Activated T-helper 1 cell treated with Interleukin-2 at 50 U/mL for 16 hours (primary cell): ENCODE measurements at places on chromosomes 4 and X.

GRCh38 chr4:170423137-170423536 is 333.4 kb upstream of the AADAT start:
- DNase-seq = no peak

GRCh38 chr4:158936238-158936637 is 166.6 kb upstream of the RAPGEF2 start:
- DNase-seq = no peak

GRCh38 chr4:18366892-18367291 is 345.3 kb upstream of the LCORL start:
- DNase-seq = no peak

DNA sequence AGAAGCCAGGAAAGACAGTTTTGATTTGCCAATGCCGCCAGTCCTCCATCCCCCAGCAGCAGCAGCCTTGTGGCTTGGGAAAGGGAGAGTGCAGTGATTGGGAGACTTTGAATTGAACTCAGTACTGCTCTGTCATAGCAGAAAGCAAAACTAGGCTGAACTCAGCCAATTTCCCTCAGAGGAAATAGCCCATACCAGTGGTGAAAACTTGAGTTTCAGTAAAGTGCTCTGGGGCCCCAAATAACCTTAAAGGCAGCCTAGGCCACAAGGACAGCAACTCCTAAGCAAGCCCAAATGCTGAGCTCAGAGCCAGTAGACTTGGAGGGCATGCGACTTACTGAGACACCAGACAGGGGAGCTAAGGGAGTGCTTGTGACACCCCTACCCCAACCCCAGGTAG is 2.0 kb upstream of the PROM1 start:
- no peak for DNase-seq

DNA sequence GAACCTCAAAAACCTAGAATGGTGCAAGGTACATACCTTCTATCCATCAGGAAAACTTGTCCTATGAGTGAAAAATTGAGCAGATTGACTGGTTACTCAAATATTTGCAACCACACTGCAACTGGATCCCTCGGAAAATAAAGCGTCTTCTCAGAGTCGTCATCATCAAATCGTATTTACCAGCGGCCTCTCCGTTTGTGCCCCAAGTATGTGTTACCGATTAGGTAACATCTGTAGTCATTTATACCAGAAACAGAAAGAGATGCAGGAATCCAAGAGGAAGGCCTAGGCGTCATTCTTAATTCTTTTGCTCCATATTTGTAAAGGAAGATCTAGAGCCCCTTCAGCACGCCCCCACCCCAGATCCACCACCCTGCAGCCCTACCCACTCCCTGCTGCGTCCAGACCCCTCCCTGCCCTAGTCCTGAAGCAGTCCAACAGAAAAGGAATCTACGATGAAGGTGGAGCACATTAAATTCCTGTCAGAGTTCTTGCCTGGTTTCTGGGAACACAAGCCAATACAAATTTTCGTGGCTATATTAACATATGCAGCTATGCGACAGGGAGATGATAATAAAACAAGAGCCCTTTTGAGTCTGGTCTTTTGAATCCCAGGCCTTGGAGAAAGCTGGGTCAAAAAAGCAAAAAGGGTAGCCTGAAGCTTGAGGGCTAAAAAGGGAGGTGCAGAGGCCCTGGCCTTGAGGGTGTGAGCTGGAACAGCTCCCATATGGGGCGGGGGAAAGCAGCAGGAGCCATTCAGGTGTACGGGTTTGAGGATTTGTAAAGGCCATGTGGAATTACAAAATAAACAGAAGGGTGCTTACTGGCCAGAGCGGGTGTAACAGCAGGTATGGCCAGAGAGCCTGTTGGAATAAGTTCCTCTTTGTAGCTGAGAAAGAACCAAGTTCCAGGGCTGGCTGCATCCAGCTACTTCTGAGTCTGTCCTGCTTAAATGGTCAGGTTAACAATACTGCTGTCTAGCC is 77.0 kb downstream of the ZNF827 start:
- no peak for DNase-seq

DNA sequence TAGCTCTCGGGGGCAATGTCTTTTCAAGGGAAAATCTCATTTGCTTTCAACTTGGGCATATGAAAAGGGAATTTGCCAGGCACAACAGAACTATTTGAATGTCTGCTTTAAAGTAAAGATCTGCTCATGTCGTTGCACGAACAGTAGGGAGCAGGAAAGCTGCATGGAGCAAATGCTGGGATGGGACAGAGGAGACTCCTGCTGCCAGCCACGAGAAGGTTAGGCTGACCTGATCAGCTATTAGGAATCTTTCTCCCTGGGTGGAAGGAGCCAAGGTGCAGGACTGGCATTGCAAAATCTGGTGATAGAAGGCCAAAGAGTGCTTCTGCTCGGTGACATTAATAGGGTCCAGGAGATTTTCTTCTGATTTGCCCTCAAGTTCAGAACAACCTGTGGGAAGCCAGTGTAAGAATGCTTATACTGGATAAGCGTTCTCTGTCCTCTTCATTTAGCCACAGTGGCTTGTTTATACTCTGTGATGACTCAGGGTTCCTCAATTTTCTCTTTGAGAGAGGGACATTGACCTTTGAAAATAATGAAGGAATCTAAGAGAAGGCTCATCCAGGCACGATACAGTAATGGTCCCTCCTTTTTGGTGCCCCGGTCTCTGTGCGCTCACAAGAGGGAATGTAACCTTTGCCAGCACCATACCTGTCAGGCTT is 22.9 kb downstream of the FHL1 start:
- no peak for DNase-seq

GRCh38 chrX:63930140-63930539 is 145.1 kb upstream of the ARHGEF9 start:
- DNase-seq = no peak

DNA sequence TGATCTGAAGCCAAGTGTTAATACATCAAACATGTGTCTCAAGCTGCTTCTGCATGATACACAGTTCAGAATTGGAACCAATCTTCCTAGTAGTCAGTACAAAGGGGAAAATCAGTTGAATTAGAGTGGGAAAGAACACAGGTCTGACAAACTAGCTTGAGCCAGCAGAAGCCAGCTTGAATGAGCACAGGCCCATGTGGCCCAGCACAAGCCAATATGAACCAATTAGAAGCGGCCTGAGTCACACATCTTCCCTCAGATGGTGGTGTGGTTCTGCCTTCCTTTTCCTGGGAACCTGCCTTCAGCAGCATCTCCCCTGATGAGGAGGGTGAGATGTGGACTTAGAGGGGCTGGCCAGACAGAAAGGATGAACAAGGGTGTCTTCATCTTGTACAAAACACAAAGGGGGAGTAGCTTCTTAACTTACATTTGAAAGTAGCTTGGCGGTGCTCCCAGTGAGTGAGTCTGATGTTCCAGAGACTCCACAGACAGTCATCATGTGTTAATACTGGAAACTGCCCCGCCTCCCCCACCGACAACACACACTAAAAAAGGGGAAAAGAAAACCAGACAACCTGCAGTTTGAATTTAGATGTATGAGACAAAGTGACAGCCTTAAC is 72.0 kb downstream of the FRMPD4 start:
- DNase-seq = no peak

- no peak for DNase-seq
Observed at GRCh38 chr4:2095236-2096072, 36.3 kb downstream of the NAT8L start.

- DNase-seq = no peak
Observed at GRCh38 chrX:9298221-9298620, 166.6 kb upstream of the TBL1X start.

DNA sequence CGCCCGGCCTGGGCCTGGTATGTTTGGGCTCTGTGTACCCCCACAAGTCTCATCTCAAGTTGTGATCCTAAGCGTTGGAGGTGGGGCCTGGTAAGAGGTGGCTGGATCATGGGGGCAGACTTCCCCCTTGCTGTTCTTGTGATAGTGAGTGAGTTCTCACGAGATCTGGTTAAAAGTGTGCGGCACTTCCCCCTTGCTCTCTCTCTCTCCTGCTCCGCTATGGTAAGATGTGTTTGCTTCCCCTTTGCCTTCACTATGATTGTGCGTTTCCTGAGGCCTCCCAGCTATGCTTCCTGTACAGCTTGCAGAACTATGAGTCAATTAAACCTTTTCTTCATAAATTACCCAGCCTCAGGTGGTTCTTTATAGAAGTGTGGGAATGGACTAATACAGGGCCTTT is 53.0 kb downstream of the CHST7 start:
- DNase-seq = no peak

DNA sequence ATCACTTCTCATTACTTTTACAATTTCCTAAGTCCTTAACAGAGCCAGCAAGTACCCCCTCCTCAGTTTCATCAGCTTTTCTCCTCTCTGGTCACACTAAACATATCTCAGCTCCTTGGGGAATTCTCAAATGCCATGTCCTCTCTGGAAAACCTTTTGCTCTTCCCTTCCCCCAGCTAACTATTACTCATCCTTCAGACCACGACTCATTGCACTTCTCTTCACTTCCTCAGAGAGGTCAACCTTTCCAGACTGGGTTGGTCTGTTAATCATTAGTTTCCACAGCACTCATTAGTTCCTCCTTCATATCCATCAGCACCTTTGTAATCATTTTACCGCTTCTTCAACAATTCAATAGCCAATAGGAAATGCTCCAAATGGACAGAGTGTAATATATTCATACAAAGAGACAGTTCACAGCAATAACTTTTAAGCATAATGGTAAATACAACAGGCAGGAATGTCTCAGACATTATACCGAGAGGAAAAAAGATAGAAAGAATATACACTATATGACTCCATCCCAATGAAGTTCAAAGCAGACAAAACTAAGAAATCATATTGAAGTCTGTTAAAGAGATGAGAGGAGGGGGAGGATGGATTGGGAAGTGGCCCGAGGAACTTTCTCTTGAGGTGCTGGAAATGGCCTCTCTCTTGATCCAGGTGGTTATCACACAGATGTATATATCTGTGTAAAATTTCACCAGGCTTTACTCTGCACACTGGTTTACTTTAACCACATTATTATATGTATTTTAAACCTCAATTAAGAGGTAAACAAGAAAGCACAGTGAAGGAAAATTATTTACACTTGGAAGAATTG is 39.6 kb downstream of the DDX60L start:
- no peak for DNase-seq

- DNase-seq = no peak
Observed at GRCh38 chr4:761739-762138, 56.1 kb downstream of the PCGF3 start.

DNA sequence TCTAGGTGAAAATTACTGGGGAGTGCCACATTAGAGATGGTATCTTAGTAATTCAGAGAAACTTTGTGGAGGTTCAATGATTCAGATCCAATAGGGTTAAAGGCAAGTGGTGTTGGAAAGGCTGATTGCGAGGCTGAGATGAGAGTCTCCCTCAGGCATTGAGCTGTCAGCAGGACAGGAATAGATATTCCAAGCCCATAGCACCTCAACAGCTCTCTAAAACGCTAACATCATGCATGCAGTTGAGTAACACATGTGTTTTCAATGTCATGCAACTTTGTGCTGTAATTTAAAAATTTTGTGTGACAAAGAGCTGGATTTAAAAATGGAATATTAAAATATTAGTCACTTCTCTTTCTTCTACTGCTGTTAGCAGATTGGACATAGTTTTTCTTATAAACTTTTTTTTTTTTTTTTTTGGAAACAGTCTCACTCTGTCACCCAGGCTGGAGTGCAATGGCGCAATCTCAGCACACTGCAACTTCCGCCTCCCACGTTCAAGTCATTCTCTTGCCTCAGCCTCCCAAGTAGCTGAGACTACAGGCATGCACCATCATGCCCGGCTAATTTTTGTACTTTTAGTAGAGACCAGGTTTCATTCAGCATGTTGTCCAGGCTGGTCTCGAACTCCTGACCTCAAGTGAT is 173.5 kb upstream of the C1QTNF7 start:
- DNase-seq = no peak

DNA sequence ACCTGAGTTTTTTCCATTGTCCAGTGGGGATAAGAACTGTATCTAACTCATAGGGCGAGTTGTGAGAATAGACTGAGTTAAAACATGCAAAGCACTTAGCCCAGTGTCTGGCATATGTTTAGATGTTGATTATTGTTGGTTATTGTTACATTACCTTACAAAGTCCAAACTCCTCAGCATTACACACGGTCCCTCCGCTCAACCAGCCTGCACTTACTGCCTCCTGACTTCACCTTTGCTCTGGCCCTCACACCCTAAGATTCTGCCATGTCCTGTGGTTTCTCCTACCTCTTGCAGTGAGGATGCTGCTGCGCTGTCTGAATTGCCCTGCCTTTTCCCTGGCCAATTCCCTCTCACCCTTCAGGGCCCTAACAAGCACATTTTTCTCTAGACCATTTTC is 302.2 kb upstream of the GALNT7 start:
- DNase-seq = no peak

DNA sequence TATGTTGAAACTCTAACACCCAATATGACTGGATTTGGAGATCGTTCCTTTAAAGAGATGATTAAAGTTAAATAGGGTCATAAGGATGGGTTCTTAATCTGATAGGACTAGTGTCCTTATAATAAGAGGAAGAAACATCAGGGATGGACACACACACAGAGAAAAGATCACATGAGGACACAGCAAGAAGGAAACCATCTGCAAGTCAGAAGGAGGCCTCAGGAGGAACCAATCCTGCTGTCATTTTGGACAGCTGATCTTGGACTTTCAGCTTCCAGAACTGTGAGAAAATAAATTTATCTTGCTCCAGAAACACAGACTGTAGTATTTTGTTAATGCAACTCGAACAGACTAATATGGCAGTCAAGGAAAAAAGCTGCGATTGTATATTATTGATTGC is 631.5 kb downstream of the PCDH7 start:
- DNase-seq = no peak

DNA sequence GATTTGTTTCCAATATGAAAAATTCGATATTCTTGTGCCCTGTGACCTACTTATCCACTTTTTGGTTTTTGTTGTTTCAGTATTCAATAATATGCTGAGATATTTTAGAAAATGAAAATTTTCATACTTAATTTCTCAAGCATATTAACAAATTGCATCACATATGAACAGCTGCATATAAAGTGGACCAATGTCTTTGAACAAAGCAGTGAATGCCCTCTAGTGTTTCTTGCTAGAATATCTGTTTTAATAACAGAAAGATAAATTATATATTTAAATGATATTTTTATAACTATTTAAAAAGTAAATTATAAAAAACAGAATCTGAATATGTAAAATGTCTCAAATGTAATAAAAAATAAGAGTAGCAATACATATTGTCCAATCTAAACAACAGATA is 31.7 kb upstream of the INTU start:
- DNase-seq = no peak

- DNase-seq = no peak
Observed at GRCh38 chr4:19971829-19972228, 279.9 kb upstream of the SLIT2 start.

- DNase-seq = no peak
Observed at GRCh38 chrX:129930941-129931410, 25.0 kb downstream of the UTP14A start.

- DNase-seq = no peak
Observed at GRCh38 chrX:53622431-53622830, 64.1 kb downstream of the HUWE1 start.
